ENCODE measurements at places on chromosomes 7 and 10.

DNA sequence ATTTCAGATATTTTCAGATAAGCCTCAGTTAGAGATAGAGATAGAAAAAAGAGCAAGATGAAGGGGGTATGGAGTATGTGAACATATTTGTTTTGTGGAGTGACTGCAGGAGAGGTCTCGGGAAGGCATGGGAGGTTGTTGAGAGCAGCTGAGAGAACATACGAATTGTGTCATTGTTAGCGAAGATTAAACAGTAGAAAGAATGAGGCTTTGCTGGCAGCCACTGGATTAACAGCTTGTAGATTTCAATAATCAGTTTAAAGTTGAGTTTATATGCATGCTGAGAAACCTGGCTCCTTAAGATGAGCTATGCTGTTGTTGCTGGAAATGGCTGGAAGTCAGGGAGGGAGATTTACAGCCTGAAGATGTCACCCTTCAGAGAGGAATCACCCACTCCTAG lies 100.9 kb upstream of the SORCS3 start:
- DNase-seq: no peak

- DNase-seq: no peak
These were observed 232.8 kb downstream of the GLRX3 start for GRCh38 chr10:130368761-130369560.

GRCh38 chr7:138799336-138800000 lies 1.5 kb upstream of the ATP6V0A4 start:
- no peak for DNase-seq

DNA sequence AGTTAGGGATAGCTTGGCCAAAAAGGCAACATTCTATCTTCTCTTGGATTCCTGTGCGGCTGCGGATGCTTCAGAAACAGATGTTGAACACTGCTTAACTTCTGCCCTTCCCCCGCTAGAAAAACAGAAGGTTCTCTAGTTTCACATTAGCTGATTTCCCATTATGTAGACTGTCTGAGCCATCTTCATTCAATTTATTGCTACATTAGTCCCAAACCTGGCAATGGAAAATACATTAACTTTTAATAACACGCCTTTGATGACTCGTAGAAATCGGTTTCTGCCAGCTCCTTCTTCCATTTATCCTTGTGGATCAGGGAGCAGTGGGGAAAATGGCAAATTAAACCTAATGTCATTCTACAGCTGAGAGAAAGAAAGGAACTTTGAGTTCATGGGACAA lies 119.9 kb downstream of the SLC16A9 start:
- DNase-seq: no peak

GRCh38 chr10:11921800-11922392 lies 98.7 kb downstream of the PROSER2 start:
- no peak for DNase-seq

- no peak for DNase-seq
These were observed 118.2 kb downstream of the CUX1 start for GRCh38 chr7:101935521-101936141.

DNA sequence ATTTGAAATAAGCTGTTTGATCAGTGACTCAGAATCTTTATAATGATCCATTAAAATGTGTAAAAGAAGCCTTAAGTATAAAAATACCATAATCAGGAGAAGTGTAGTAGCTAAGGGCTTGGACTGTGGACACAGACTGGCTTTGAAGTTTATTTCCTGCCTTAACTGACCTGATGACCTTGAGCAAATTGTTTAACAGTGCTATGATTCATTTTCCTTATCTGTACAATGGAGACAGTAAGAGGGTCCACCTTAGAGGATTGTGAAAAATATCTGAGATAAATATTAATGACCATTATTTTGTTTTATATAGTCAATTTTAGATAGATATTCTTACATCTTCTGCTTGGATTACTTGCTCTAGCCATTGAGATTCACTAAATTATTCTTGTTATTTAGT lies 13.3 kb upstream of the RPA3 start:
- no peak for DNase-seq

- DNase-seq: no peak
These were observed 419.5 kb upstream of the SORCS1 start for GRCh38 chr10:107583974-107584373.

- DNase-seq: no peak
These were observed 12.4 kb upstream of the IL15RA start for GRCh38 chr10:5989756-5990155.

Data from activated naive CD4-positive, alpha-beta T cell (primary cell).